ENCODE measurements at places on chromosomes 12 and 14. TPM values are rescaled to one million over a fixed set of nuclear protein-coding genes. Genes with fewer than 3 reads are reported as not detected.

Gene ENDOU
- total RNA-seq = not detected

DNA sequence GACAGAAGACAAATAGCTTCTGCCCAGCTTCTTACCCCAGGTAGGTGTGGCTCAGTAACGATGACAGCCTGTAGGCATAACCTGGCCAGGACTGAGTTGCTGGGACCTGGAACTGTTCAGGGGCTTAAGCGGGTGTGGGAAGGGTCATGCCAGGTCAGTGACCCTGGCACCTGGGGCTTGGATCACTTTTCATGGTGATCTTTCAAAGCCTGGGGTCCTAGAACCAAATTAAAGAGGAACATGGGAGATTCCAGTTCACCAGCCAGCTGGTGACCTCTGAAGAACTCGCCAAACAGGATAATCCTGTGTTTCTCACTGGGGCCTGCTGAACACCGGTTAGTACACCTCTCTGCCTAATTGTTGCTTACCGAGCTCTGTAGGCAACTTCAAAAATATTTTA lies 102.6 kb upstream of the LMNTD1 start:
- H3K27ac ChIP-seq = no peak overlapping the region
- H3K27me3 ChIP-seq = no peaks in the 10 kb centered on the region
- DNase-seq = no peak

DNA sequence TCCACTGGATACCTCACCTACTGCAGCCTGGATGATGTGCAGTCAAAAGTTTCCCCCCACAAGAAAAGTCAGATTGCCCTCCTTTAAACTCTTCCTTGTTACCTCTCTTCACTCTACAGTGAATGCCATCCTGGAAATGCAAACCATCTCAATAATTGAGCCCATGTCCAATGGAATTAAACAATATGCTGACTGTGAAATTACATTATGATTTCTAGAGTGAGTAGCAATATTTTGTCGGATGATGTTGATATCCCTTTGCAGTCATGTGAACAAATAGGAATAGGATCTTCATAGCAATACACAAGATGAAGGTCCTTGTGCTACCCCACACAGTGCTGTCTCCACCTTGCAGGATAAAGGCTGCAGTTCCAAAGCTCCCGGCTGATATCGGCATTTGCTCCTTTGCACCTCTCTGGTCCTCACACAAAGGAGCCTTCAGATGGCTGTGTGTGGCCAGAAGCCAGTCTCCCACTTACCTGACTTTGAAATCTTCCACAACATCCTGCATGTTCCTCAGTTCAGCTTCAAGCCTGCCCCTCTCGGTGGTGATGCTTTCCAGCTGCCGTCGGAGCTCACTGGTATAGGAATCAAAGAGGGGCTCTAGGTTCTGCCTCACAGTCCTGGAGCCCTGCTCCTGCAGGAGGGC lies 1.5 kb downstream of the KRT75 start:
- no peaks in the 10 kb centered on the region for H3K36me3 ChIP-seq
- H3K27ac ChIP-seq = no peak overlapping the region
- H3K27me3 ChIP-seq = peaks cover 18% of the 10 kb centered on the region
- H3K4me3 ChIP-seq = no peak overlapping the region

Gene FAM222A
- total RNA-seq = 0.52 TPM

GRCh38 chr12:42639556-42639955 lies 50.0 kb upstream of the PRICKLE1 start:
- no peaks in the 10 kb centered on the region for H3K36me3 ChIP-seq
- no peak overlapping the region for H3K27ac ChIP-seq
- no peak overlapping the region for H3K4me3 ChIP-seq
- no peaks in the 10 kb centered on the region for H3K4me1 ChIP-seq
- no peak for DNase-seq

GRCh38 chr12:2352203-2352602 lies 299.4 kb downstream of the CACNA1C start:
- H3K27ac ChIP-seq = no peak overlapping the region
- H3K4me1 ChIP-seq = peaks cover under 1% of the 10 kb centered on the region
- DNase-seq = no peak
- H3K27me3 ChIP-seq = peaks cover 19% of the 10 kb centered on the region
- no peak overlapping the region for H3K4me3 ChIP-seq

DNA sequence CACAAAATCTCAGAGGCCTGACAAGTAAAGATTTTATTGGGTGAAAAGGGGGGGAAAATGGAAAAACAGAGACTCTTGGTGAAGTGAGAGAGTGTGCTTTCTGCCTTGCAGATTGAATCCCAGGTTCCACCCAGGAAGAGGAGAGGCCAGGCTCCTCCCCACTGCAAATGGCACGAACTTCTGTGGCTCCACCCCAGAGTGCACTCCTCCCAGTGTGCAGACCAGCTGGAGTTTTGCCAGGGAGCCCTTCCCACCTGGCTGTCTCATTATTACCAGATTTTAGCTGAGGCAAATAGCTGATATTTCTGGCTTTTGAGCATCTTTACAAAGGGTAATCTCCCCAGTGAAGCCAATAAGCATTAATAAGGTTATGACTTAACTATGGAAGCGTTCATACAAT lies 51.9 kb downstream of the TESPA1 start:
- H3K36me3 ChIP-seq = peaks cover 83% of the 10 kb centered on the region
- H3K27ac ChIP-seq = no peak overlapping the region
- no peaks in the 10 kb centered on the region for H3K27me3 ChIP-seq
- peaks cover 48% of the 10 kb centered on the region for H3K4me1 ChIP-seq
- H3K4me3 ChIP-seq = no peak overlapping the region
- no peak for DNase-seq

Gene AKAP5
- 0.89 TPM for total RNA-seq

Gene KERA
- total RNA-seq = not detected

Gene DIO2
- not detected for total RNA-seq

DNA sequence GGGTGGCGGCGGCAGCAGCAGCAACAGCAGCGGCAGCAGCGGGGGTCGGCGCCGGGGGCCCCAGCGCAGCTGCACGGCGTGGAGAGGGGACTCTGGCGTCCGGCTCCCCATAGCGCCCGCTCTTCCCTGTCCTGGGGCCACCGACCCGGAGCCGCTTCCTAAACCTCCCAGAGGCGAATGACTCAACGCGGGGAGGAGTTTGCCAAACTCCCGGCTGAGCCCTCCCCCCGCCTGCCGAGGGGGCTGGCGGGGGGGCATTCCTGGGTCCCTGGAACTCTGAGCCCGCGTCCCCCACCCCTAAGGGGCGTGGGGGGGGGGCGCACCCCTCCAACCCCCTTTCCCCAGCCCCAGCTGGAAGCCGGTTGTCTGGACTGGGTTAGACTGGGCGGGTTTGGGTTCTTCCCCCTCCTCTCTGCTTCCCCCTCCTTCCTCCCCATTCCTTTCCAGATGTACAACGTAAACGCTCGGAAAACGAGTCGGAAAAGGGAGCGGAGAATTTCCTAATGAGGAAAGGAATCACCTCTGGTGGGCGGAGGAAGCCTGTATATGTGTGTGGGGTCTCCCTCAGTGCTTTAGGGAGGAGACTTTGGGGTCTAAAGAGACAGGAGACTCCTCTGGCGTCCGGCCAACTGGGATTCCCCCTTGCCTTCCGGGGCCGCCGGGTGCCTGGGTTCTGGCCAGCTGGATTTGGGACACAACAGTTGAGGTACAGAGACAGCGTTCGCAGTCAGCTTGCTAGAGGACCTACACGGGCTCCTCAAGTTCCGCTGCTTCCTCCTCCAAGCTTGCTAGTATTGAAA lies at the start of gene ITGA5:
Gene ITGA5, minus strand, starts transcription at position 179 of the 800 bp plus-strand sequence. Its CDS starts 68 bp downstream, at position 111.
- H3K36me3 ChIP-seq = peaks cover 13% of the 10 kb centered on the region
- peaks cover 57% of the 10 kb centered on the region for H3K4me1 ChIP-seq
- peaks cover 32% of the 10 kb centered on the region for H3K27me3 ChIP-seq
- DNase-seq = peak; percentile 36

DNA sequence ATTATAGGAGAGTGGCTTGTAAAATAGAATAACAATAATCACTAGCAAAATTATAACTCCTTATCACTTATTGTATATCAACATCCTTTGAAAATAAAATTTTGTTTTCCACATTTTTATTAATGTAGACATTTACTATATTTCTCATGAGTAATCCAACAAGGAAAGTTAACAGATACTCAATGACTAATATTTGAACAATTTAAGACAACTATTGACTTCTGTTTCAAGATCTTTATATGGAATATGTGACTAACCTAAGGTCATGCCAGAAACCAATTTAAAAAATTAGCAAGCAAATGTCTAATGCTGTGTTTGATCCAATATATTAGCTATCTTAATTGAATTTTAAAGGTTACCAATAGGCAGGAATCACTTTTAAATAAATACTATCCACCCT lies 638.5 kb upstream of the FLRT2 start:
- H3K4me3 ChIP-seq = no peak overlapping the region
- no peaks in the 10 kb centered on the region for H3K4me1 ChIP-seq
- no peak for DNase-seq
- no peak overlapping the region for H3K27ac ChIP-seq
